GM23248 (cell line): ENCODE measurements at places on chromosomes 12 and 14.

- peak; percentile 74 for DNase-seq
These were observed 133.6 kb downstream of the TTLL5 start for GRCh38 chr14:75794615-75795038.

- DNase-seq: no peak
These were observed 24.1 kb downstream of the TRPV4 start for GRCh38 chr12:109808876-109809646.

GRCh38 chr12:91413581-91414546 lies 231.2 kb upstream of the DCN start:
- DNase-seq: peak; percentile 57

- no peak for DNase-seq
These were observed 9.0 kb upstream of the DCAF4 start for GRCh38 chr14:72917094-72917802.

- DNase-seq: no peak
These were observed 6.0 kb downstream of the PLD4 start for GRCh38 chr14:104930526-104931303.

- no peak for DNase-seq
These were observed 72.3 kb upstream of the RFLNA start for GRCh38 chr12:124222368-124223245.

DNA sequence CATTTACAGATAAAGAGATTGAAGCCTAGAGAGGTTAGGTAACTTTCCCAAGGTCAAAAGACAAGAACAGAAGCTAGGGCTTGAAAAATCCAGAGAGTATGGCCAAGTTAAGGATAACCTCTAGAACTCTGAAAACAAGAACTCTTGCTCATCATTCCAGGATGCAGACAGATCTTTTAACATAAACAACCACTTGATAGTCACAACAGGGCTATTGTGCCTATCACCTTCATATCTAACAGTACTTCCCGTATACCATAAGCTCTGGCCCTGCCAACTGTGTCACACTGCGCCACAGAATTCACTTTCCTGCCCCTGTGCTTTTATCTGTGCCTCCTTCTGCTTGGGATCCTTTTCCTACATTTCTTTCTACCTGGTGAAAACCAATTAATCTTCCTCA lies 18.2 kb downstream of the ERP29 start:
- no peak for DNase-seq

DNA sequence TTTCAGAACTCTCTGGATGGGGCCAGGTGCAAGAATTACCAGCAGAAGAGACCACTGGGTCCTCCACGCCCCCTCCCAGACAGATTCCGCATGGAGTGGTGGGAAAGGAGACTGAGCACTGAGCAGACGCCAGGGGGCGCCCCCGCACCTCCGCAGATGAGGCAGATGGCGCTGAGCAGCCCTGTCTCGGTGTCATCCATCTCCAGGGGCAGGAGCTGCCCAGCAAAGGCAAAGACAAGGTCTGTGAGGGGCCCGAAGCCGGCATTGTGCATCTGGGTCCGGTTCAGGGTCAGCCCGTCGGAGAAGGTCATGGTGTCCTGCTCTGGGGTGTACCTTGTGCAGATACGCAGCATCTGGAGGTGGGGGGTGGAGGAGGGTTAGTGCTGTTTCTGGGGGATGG lies 6.3 kb upstream of the ITGB7 start:
- peak; percentile 83 for DNase-seq

GRCh38 chr14:89418452-89418851 lies 1.4 kb upstream of the FOXN3 start:
- DNase-seq: peak; percentile 53

DNA sequence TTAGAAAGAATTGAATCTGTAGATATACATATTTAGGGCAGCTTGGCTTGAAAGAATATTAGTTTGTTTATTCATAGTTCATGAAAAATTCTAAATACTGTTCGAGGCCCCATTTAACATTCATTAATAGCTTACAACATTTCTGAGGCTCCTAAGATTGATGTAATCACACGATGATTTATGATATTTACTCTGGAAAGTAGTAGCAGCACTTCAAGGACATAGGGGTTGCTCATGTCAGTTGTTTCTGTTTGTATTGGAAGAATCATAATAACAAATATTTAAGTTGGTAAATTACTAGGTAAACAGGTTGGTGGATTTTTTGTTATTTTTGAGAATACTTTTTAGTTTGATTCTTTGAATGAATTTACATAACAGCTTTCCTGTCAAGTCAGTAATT lies 30.4 kb downstream of the CAND1 start:
- no peak for DNase-seq

DNA sequence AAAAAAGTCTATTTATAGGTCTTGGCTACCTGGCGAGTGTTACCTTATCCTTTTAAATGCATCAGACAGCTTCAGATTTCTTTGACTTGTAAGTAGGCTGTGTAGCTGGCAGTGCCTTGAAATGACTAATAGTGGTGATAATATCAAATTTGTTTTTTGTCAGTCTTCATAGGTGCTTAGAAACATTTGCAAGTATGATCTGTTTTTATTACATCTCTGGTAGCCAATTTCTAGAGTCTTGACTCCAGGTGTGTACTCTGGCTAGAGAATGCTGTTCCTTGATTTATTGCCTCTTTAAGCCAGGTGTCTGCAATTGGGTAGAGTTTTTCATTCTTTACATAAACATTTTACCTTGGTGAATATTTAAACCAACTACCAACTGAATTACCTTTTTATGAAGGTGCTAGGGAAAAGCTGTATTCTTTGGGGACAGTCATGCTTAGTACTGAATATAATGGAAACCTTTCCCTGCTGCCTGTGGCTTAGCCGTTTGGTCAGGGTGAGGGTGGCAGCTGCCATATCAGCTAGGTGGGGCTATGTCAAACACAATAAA lies 32.6 kb downstream of the MLXIP start:
- peak; percentile 44 for DNase-seq

GRCh38 chr12:119397540-119397939 lies 63.0 kb downstream of the CCDC60 start:
- no peak for DNase-seq

- DNase-seq: no peak
These were observed 399.8 kb downstream of the RGS6 start for GRCh38 chr14:72332046-72332445.

DNA sequence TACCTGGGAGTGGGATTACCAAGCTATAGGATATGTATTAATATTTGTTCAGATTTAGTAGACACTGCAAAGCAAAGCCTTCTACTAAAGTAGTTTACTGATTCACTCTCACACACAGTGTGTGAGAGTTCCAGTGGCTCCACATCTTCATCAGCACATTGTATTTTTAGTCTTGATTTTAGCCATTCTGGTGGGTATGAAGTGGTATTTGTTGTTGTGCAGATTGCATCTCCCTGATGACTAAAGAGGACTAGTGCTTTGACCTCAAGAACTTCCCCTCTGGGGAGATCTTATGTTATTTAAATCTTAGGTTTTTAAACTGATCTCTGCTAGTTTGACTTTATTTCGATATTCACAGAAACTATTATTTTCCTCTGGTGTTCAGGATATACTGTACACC lies 479.7 kb upstream of the RGS6 start:
- DNase-seq: peak; percentile 29

- DNase-seq: peak; percentile 78
These were observed 50.6 kb downstream of the WDHD1 start for GRCh38 chr14:54976316-54976715.

DNA sequence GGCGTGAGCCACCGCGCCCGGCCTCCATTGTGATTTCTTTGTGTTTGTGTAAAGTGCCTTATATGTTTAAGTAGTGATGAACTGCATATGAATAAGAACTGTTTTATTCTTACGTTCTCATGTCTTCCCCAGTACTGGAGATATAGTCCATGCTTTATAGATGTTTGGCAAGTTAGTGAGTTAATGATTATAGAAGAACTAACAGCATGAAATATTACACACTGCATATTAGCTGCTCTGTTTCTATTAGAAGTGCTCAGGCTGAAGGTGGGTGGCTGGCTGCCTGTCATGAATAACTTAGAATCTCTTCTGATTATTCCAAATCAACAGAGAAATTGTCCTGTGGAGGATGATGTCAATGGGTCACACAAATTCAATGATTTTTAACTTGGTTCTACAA lies 709.4 kb downstream of the GALC start:
- no peak for DNase-seq

DNA sequence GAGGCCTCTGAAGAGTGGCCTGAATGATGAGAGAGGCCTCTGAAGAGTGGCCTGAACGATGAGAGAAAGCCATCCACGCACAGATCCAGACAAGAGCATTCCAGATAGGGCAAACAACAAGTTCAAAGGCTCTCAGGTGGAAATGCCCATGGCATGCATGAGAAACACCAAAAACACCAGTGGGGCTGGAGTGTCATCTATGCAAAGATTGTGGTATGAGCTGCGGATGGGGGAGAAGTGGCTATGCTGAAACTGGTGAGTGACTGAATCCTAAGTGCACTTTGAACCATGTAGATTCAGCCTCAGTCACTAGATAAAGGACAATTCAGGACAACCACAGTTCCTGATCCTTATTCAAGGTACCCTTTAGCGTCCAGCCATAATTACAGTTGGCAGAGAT lies 79.4 kb upstream of the GZMB start:
- no peak for DNase-seq

DNA sequence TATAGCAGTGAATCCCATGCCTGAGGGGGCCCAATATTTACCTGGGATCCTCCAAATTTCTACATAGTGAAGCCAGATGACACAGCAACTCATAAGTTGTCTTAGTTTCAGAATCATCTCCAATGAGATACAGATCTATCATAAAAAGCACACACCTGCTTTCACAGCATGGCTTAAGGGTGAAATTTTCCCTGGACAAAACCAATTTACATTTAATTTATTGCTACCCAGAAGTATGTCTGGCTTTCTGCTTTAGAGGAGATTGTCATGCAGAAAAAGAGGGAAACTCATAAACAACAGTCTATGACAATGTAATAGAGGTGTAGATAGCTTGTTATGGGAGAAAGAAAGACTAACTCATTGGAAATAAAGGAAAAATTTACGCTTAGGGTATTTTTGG lies 113.0 kb downstream of the MGAT4C start:
- DNase-seq: no peak

DNA sequence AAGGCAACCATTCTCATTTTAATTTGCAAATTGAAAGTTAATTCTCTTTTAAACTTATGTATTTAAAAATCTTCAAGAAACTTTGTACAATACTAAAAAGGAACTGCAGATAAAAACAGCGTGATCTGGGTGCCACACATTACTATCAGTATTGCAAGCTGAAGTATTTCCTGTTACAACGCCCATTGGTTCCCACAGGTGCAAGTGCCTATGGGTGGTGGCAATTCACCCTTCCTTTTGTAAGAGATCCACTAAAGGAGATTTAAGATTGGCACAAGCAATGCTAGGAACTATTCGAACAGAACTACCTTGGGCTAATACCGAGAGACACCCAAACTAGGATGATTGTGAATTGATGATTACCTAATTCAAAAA lies 13.2 kb downstream of the TAOK3 start:
- DNase-seq: no peak
